Ureter (tissue), 1 donor: ENCODE measurements at places on chromosomes 13 and 19. TPM values are rescaled to one million over a fixed set of nuclear protein-coding genes. Genes with fewer than 3 reads are reported as not detected.

GRCh38 chr19:35231956-35232645, 3.6 kb upstream of the FAM187B start:
- peak; percentile 37 for DNase-seq

DNA sequence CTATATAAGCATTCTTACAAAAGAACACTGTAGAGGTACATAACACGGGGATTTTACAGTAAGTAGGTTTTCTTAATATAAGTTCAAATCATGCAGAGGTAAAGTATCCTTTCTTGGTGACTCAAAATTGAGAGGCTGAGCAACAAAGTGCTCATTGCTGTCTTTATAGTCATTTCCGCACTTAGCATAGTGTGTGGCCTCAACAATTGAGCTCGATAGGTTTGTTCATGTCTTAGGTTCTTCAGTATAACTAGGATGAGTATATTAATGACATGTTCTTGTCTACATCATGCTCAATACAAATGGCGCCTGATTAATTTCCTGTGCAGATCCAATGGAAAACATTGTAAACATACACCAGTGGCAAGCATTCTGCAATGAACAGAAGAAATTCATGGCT, 1.4 kb downstream of the WDFY2 start:
- DNase-seq, result no peak

DNA sequence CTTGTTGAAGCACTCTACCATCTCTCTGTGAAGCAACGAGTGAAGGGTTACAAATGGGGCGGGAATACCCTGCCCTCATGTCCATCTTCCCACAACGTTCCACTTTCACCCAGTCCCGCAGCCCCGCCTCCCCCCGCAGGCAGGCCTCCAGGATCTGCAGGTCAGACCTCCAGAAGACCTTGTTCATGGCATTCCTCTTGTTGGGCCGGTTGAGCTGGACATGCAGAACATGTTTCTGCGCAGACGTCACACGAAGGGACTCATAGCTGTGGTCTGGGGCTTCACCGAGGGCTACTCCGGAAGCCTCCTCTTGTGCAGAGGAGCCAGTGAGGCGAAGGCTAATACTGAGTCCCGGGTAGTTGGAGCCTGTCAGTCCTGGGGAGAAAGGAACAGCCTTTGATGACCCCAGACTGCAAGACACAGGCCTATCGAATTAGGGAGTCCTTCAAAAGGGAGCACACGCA, 420 bp downstream of the ECH1 start:
- peak; percentile 77 for DNase-seq

DNA sequence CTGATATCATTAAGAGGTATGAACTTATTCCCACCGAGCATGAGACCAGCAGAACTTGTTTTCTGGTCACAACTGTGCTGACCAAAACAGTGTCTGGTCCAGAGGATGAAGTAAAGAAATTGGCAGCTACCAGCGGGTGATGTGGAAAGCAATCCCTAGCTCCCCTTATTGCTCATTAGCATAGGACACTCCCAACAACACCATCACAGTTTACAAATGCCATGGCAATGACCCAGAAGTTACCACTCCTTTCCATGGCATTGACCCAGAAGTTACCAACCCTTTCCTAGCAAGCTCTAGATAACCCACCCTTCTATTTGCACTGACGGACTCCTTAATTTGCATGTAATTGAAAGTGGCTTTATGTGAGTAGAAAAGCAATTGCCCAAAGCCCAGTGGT, 1856.1 kb downstream of the OLFM4 start:
- DNase-seq, result no peak

DNA sequence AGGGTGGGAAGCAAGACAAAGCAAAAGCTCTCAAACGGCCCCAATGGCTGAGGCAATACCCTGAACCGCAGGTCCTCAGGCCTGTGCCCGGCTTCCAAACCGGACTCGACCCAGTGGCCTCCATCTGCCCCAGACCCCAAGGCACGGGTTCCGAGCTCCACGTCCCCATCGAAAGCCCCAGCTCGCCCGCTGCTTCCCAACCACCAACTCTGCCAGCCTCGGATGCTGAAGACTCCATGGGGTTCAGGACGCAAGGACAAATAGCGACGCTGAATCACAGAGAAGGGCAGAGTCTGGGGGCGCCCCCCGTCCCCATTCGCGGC, 559 bp downstream of the POLR2E start:
- DNase-seq, result no peak

DNA sequence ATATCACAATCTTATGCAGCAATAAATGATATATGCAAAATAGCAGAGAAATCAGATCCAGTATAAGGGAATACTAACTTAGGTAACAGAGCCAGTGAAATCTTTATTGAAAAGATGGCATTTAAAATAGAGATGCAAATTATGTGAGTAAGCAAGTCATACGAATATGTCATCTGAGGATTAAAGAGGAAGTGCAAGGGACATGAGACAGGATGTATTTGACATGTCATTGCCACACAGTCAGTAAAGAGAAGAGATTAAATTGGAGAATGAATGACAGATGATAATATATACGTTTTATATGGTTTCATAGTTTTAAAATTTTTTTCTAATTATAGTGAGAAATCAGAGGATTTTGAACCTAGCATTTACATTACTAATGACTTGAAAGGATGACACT, 426.4 kb downstream of the SLITRK5 start:
- DNase-seq, result no peak

ATCAY gene
- 4.9 TPM for total RNA-seq

GRCh38 chr19:45117167-45117594, 24.2 kb downstream of the PPP1R37 start:
- DNase-seq, result no peak

DNA sequence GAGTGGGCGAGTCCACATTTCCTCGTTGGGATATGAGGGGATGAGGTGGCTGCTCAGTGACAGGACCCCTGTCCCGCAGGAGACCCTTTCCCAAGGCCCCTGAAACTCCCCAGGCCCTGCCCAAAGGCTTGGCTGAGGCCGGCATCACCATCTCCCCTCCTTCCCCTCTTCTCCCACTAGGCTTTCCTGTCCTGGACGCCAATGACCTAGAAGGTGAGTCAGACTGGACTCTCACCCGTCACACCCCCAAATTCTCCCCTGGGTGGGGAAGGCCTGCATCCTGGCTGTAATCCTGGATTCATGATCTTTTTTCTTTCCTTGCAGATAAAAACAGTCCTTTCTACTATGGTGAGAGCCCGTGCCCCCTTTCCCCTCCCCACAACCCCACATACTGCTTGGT, 5.3 kb downstream of the FXYD3 start:
- no peak for DNase-seq

GIPR gene
- 2.8 TPM for total RNA-seq

- DNase-seq, result no peak
Observed at GRCh38 chr19:44662691-44663385, 8.4 kb upstream of the CEACAM19 start.

RELB gene
- 16.9 TPM for total RNA-seq

SF3A2 gene
- total RNA-seq, result 65.8 TPM

RGS9BP gene
- total RNA-seq, result 0.16 TPM

CDC37 gene
- total RNA-seq, result 192 TPM

ARRDC2 gene
- 32.9 TPM for total RNA-seq

SYCN gene
- total RNA-seq, result not detected

- DNase-seq, result no peak
Observed at GRCh38 chr13:113155201-113155600, 3.2 kb upstream of the PROZ start.

DNA sequence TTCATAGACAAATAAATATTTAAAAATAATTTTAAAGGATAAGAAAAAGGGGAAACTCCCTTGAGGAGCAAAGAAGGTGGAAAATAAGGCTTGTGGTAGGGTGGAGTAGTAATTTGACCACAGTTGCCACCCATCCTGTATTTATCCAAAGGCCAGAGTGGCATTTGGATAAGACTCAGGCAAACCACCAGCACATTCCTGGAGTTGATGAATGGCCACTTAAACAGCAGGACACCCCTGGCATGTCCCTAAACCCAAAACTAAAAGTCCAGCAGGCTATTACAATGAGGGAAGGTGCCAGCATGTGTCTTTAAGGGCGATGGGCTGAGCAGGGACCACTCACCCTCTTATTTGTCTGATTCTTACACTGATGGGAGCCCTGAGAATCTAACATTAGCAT, 9.8 kb upstream of the FRY start:
- no peak for DNase-seq

MCEMP1 gene
- total RNA-seq, result not detected

- no peak for DNase-seq
Observed at GRCh38 chr13:35771898-35772297, 295.4 kb upstream of the MAB21L1 start.

- no peak for DNase-seq
Observed at GRCh38 chr13:70889163-70889562, 780.9 kb upstream of the KLHL1 start.

GRCh38 chr13:39397226-39397895, 205.6 kb downstream of the LHFPL6 start:
- no peak for DNase-seq

WDR83 gene
- total RNA-seq, result 11.0 TPM

DNA sequence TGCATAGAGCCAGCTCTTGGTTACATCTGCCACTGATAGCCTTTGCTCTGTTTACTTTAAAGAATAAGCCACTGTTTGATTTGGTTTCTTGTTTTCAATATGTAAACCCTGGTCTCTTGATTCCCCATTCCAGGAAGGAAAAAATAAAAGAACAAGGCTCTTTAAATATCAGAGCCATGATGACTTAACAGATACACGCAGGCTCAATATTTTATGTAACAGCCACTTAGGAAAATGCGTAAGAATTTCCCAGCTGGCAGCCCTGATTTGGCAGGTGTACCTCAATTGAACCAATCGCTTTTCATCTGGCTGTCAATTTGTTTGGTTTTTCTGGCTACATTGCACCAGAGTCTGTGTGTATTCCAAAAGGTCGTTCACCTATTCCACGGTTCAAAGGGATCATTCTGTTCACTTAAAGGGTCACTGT, 65.6 kb downstream of the IRS2 start:
- DNase-seq, result no peak

LGALS4 gene
- 9.2 TPM for total RNA-seq

DNA sequence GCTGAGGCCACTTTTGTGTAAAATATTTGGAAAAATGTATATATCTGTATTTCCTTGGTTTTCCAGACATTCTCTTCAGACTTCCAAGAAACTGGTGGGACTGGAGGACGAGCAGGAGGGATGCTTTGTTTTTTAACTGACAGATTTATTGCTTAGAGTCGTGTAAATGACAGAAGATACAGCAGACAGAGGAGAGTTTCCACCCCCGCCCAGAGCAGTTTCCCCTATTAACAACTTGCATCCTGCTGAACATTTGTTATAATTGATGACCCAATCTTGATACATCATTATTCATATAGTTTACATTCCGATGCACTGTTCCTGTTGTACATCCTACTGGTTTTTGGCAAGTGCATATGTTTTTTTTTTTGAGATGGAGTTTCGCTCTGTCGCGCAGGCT, 7.1 kb upstream of the DOCK6 start:
- no peak for DNase-seq

PCDH20 gene
- 0.49 TPM for total RNA-seq

DNA sequence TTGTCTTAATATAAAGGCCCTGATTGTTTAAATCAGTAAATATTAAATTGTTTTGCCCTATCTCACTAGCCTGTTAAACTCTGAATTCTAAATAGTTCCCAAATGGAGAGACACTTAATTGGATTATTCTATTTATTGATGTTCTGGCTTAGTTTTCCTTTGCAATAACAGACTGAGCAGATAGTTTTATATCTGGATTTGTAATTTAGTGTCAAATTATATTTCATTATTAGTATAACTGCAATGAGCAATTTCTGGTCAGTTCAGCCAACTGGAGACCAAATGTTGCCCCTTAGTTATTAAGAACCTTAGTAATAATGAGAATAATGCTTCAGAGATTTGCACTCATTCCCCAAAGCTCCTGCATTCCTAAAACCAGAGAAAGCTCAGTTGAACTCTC, 10.1 kb downstream of the FAM124A start:
- no peak for DNase-seq

SIGLEC11 gene
- 0.70 TPM for total RNA-seq

GJB2 gene
- 4.9 TPM for total RNA-seq

LRRC25 gene
- 3.6 TPM for total RNA-seq

DNA sequence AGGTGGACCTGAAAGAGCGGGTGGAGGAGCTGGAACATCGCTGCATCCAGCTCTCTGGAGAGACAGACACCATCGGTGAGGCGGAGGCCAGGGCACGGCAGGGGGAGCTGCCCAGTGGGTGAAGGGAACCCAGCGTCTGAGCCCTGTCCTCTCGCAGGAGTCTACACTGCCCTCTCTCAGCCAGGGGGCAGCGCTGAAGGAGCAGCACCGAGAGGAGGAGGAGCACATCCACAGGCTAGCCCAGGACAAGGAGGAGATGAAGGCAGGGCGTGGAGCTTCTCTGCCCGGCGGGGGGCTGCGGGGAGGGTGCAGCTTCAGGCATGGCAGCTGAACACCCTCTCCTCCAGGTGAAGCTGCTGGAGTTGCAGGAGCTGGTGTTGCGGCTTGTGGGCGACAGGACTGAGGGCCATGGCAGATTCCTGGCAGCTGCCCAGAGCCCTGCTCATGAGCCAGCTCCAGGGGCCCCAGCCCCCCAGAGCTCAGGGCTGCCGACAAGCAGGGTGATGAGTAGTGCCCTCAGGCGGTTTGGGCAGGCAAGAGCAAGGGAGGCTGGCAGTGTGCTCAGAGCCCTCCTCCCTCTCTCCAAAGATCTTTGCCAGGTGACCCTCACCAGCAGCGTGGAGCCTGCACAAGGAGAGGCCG, 31.4 kb upstream of the ZNF492 start:
- no peak for DNase-seq

KISS1R gene
- not detected for total RNA-seq

DNA sequence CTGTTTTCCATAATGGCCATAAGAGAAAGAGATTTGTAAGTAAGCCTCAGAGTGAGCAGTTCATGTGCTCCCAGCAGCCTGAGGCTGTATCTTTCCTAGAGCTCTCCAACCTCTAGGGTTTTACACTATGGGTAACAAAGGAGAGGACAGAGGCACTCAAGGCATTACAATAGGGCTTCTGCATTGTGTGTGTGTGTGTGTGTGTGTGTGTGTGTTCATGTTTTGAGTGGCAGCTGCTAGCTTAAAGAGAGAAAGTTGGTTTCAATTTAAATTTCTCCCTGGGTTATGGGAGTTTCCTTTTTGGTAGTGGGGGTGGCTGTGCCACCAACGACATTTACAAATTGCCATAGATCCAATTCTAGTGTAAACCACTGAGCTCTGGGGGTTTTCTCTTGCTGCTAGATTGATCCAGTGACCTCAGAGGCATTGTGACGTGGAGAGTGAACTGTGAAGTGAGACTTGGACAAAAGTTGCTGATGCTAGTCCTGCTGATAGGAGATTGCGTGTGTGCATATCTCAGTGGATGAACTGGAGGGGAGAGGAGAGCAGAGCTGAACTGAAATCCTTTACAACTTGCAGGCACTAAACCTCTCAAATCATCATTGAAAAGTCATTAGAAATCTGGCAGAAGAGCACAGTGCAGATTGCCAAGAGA, 67.2 kb upstream of the OLFM4 start:
- DNase-seq, result no peak

GRCh38 chr13:69565334-69565733, 542.3 kb upstream of the ATXN8OS start:
- DNase-seq, result no peak

ZNF540 gene
- 8.1 TPM for total RNA-seq
